ENCODE measurements at places on chromosomes 16 and 17. TPM values are rescaled to one million over a fixed set of nuclear protein-coding genes. Genes with fewer than 3 reads are reported as not detected.

ZFP1 gene
- 15.1 TPM for total RNA-seq

CRYM gene
- total RNA-seq, result 0.63 TPM

DNASE1L2 gene
- total RNA-seq, result 0.92 TPM

STAT3 gene
- 175 TPM for total RNA-seq

CCL1 gene
- not detected for total RNA-seq

CA5A gene
- not detected for total RNA-seq

CMTM4 gene
- total RNA-seq, result 24.0 TPM

ST6GALNAC2 gene
- 0.76 TPM for total RNA-seq

MYO19 gene
- 56.1 TPM for total RNA-seq

CIBAR2 gene
- not detected for total RNA-seq

C16orf54 gene
- not detected for total RNA-seq

TMEM235 gene
- total RNA-seq, result not detected

EEF2KMT gene
- 16.7 TPM for total RNA-seq

DNAI2 gene
- total RNA-seq, result not detected

RPUSD1 gene
- 28.9 TPM for total RNA-seq

OR4D1 gene
- total RNA-seq, result not detected

RRAD gene
- total RNA-seq, result 14.9 TPM

ZNF500 gene
- 11.3 TPM for total RNA-seq

PIK3R5 gene
- total RNA-seq, result not detected

VPS9D1 gene
- total RNA-seq, result 13.8 TPM

KRT17 gene
- total RNA-seq, result 9.0 TPM

TP53TG3C gene
- total RNA-seq, result not detected

RCVRN gene
- not detected for total RNA-seq

P4HB gene
- total RNA-seq, result 4,428 TPM

ELMO3 gene
- 0.76 TPM for total RNA-seq

LGALS9C gene
- not detected for total RNA-seq

KRTAP1-5 gene
- 1.6 TPM for total RNA-seq

ZNF276 gene
- 9.4 TPM for total RNA-seq

All from smooth muscle cell of the pulmonary artery (primary cell).